ENCODE measurements at places on chromosomes 3 and 15.
A peak's percentile ranks its signal among the peaks of the same experiment; 100 is the strongest.

DNA sequence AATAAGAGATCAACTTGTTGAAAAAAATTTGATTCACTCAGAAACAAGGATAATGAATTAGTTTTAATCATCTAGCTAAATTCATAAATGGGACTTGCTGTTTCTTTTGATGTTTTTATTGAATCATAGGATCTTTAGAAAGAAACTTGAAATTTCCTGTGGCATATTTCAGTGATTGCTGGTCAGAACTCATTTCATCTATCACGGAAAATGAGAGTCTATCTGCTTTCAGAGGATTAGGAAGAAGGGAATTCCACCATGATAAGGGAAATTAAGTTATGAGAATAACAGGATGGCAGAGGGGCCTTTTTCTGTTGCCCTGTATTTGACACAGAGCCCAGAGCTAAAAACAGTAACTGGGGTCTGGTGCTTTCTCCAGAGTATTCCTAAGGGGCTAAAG lies 44.9 kb upstream of the CCNL1 start:
- DNase-seq: no peak

DNA sequence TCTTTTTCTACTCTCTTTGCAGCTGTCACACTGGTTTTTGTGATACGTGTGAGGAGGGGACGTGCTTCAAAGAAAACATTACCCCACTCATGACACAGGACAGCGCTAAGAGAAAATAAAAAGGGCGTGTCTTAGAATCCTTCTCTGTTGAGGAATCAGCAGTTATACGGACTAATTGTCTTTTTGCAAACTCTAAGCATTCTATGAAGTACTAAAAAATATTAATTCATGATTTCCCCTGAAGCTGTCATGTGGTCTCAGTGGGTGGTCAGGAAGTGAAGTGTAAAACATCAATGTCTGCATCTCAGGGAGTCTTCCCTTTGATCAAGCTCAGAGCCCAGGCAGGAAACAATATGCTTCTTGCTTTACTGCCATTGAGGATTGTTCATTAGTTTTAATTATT lies 117.5 kb upstream of the CRBN start:
- no peak for DNase-seq

DNA sequence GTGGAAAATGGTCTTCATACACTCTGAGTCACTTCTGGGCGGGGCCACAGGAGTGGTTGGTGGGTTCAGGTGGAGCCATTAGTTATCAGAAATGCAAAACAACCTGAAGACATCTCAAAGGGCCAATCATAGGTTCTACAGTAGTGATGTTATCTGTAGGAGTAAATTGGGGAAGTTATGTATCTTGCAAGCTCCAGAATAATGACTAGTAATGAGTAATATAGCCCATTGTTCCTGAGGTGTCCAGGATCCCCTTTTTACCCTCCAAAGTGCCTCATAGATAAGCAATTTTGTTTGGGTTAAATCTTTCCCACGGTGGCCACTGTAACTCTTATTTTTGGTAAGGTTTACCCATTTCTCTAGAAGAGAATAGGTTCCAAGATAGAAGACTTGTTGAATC lies 91.7 kb downstream of the PIK3R4 start:
- no peak for DNase-seq

GRCh38 chr3:61334783-61335182 lies 83.5 kb upstream of the FHIT start:
- DNase-seq: no peak

GRCh38 chr3:14946739-14947099 lies 664 bp upstream of the NR2C2 start:
- DNase-seq: no peak

GRCh38 chr3:127352612-127353011 lies 64.8 kb upstream of the PRR20G start:
- DNase-seq: no peak

DNA sequence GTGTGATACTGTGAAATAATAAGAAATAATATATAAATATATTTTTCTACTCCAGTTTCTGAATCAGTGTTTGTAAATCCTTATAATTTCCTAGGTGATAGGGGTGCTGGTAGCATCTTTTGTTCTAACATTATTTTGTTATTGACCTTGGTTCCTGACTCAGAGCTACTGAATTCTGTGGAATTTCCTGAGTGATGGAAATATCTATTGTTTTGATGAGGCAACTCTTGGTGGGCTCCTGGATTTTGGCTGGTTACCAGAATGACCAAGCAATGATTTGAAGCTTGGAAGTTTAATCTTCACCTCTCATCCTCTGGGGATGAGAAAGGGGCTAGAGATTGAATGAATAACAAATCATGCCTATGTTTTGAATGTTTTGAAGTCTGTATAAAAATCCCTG lies 377.3 kb downstream of the LPP start:
- no peak for DNase-seq

DNA sequence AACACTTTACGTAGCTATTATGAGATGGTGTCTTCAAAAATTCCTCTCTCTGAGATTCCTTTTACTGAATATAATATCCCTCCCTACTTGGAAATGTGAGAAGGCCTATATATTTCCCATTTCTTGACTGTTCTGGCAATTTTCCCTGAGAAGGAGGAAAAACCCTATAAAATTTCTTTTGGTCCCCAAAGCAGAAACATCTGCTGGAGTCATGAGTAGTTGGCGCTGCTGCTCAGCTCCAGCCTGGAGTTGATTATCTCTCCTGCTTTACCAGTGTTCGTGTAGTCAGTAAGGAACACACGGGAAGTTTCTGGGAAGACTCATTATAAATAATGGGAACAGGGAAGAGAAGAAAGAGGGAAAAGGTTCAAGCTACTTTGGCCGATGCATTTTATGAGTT lies 680.1 kb downstream of the EPHA3 start:
- DNase-seq: no peak

DNA sequence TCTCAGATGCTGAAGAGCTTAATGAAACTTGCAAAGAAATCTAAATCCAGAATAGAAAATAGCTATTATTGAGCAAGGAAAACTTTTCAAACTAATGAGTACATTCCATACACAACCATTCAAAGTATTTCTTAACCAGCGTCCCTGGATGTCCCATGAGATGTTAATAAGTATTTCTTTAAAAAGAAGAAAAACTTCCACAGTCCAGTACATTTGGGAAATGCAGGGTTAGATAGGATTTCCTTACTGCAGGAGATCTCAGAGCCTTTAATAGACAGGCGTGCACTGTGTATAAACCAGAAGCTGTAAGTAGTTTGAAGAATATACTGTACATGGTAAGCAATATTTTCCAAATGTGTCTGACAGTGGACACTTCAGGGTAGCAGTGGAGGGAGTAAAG lies 29.6 kb upstream of the BHLHE40 start:
- DNase-seq: no peak

GRCh38 chr3:87833039-87833377 lies 225.8 kb downstream of the CGGBP1 start:
- DNase-seq: no peak

GRCh38 chr3:119898478-119899191 lies 116.7 kb downstream of the NR1I2 start:
- DNase-seq: no peak

GRCh38 chr3:133159498-133160475 lies 121.6 kb downstream of the TMEM108 start:
- no peak for DNase-seq

DNA sequence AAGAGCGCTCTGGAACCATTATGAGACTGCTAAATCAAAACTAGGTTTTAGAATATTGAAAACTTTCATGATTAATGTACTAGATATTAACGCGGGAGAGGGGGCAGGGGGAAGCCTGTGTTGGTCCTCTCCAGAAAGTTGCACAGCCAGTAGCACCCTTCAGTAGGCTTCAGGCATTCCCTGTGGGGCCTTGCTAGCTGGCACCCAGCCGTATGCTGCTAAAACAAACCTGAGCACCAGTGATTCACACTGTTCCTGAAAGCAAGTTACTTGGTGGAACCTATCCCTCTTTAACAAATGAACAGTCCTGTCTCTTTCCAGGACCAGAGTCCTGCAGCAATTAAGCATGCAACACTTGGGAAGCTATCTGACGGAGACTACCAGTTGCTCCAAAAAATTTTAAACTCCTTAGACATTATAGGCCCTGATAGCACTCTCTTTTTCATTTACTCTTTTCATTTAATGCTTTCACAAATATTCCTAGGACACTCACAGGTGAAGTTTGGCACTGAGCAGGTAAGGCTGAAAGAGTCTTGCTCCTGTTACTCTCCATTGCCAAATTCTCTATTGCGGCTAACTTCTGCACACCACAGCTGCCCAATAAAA lies 1.2 kb upstream of the ATRIP start:
- no peak for DNase-seq

- no peak for DNase-seq
Measured at GRCh38 chr15:36644191-36644896, 64.9 kb downstream of the CDIN1 start.

- no peak for DNase-seq
Measured at GRCh38 chr3:81601707-81602305, 159.6 kb downstream of the GBE1 start.

- DNase-seq: no peak
Measured at GRCh38 chr15:98753726-98754656, 105.7 kb downstream of the IGF1R start.

- DNase-seq: no peak
Measured at GRCh38 chr3:10845839-10846656, 30.0 kb downstream of the SLC6A11 start.

DNA sequence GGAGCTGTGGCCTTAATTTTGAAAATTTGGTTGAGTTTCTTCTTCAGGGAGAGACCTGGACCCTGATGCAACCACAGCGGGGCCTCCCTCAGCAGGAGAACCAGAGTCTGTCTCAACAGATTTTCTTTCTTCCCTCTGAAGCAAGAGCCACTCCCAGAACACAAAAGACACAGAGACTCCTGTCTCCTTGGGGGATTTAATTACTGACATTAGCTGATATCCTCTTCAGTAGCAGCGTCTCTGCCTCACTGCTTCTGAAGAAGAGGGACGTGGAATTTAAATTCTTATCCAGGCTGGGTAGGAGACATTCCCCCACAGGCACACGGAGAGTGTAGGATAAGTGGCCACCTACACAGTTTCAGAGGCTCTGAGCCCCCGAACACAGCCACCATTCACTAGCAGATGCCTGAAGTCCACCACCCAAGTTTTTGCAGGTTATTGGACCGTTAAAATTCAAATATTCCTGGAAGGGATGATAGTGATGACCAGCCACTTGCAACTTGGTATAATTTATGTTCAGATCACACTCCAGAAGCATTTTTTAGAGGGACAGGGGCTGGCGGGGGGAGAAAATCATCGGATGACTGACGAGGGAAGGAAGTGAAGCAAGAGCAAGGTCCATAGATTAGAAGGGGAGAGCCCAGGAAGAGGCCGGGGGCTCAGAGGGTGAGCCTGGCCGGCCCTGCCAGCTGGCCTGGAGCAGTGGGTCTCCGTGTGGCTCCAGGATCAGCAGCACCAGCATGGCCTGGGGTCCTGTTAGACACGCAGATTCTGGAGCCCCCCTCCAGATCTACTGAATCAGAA lies 109.7 kb downstream of the BDH1 start:
- no peak for DNase-seq

GRCh38 chr3:72899349-72899765 lies 11.5 kb downstream of the GXYLT2 start:
- DNase-seq: no peak

GRCh38 chr15:47754312-47754711 lies 37.0 kb downstream of the SEMA6D start:
- no peak for DNase-seq

GRCh38 chr3:56023546-56023945 lies 444.7 kb downstream of the ERC2 start:
- DNase-seq: no peak

- no peak for DNase-seq
Measured at GRCh38 chr15:56737791-56738190, 4.5 kb upstream of the ZNF280D start.

DNA sequence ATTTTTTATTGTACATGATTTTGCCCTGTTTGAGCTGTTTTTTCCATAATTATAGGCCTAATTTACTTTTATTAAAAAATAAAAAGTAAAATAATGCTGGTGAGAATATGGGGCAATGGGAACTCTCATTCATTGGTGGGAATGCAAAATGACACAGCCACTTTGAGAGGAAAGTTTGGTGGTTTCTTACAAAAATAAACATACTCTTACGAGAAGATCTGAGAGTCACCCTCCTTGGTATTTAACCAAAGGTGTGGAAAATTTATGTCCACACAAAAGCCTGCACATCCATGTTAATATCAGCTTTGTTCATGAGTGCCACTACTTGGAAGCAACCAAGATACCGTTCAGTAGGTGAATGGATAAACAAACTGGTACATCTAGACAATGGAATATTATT lies 9.8 kb downstream of the MUC13 start:
- no peak for DNase-seq

GRCh38 chr15:66803182-66803729 lies 101.2 kb downstream of the SMAD6 start:
- no peak for DNase-seq

- no peak for DNase-seq
Measured at GRCh38 chr15:65323071-65323511, 18.6 kb downstream of the RNU5B-1 start.

- DNase-seq: no peak
Measured at GRCh38 chr15:63374686-63375520, 6.7 kb downstream of the CA12 start.

DNA sequence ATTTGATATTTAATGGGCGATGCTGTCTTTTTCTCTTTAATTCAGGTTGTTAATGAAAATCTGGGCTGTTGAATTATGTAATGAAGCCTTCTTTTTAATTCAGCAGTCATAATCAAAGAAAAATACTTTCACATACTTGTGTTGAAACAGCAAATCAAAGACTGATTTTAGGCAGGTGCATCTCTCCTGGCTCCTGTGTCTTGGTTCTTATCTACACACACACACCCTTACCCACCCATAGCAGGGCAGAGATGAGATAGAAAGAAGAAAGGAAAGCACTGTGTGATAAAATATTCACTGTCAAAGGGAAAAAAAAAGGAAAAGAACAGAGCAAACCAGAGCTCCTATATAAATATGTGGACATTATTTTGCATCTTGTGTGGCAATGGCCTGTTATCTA lies 130.6 kb upstream of the CGNL1 start:
- no peak for DNase-seq

DNA sequence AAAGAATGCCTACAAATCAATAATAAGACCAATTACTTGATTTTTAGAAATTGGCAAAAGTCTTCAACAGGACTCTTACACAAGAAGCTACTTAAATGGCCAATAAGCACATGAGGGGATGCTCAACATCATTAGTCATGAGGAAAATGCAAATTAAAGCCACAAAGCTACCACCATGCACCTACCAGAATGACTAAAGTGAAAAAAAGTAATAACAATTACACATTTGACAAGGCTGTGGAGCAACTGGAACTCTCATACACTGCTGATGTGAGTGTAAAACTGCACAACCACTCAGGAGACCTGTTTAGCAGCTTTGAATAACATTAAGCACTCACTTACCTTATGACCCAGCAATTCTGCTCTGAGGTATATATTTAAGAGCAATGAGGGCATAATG lies 68.4 kb downstream of the PPCDC start:
- DNase-seq: no peak

DNA sequence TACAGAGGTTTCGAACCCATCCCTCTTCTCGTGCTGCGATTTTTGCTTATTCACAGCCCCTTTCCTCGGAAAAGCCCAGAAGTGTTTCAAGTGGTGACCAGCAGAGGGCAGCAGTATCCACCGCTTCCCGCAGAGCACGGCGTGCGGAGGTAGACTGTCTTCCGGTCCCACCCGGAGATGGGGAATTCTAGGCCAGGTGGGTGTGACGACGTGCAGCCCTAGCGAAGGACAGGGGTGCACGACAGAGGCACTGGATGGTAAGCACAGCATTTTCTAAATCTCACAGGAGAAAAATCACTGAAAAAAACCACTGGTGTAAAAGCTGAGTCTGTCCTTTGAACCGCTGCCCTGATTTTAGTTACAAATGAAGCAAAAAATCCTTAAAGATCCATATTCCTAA lies 7.4 kb upstream of the PSMD6 start:
- peak; percentile 45 for DNase-seq

All from stimulated activated CD4-positive, alpha-beta T cell treated with anti-CD3 and anti-CD28 coated beads, Interleukin-1b, Interleukin-23, amount 100 ng/mL, for 1 hour (primary cell).